ENCODE measurements at places on chromosomes 4 and X. TPM values are rescaled to one million over a fixed set of nuclear protein-coding genes. Genes with fewer than 3 reads are reported as not detected.

- DNase-seq: no peak
Observed at GRCh38 chr4:88204882-88205281, 46.4 kb upstream of the ABCG2 start.

DNA sequence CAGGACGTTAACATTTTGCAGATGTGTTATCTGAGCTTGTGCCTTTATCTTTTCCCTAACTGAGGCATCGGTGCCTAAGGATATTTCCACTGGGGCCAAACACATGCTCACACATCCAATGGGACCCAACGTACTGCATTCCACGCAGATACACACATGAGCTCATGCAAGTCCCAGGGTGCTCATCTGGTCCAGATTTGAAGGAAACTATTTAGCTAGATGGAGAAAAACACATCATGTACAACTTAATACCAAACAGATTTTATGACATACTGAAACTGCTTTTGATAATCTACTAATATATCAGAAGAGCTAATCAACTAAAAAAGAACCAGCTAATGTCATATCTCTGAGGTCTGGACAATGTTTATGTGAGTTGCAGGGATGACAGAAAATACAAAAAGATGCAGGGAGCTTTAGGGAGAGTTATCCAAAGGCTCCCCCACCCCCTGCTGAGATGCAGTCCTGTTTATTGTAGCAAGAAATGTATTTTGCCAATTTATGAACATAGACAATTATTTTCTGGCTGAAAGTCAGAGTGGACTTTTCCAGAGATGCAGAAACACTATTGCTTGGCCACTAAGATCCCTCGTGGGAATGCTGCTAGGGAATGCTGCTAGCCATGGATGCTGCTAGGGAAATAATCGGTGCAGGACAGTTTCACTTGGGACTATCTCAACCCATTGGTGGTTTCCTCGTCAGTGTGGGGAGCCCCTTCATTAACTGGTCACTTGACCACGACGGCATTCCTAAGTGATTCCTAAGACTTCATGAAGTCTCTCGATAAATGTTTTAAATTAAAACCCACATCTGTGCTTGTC lies 172.8 kb downstream of the SMIM20 start:
- DNase-seq: no peak

- DNase-seq: no peak
Observed at GRCh38 chrX:107541244-107541643, 87.1 kb upstream of the PRPS1 start.

DNA sequence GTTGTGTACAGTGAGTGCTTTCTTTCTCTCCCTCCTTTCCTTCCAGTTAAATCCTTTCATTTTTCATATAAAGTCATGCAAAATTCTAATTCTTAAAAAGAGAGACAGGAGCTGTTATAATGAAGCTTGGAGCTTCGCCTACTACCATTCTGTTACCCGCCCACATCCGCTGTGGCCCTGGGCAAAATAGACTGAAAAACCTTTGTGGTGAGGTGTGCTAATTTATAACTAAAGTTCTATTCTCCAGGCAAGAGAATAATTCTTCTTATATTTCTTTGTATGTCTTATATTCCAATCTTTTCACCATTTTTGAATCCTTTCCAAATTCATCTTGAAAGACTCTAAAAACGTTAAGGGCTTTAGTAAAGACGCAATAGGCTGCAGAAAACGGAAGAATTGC lies 7.0 kb downstream of the QRFPR start:
- DNase-seq: no peak

- no peak for DNase-seq
Observed at GRCh38 chrX:65451663-65452062, 82.9 kb downstream of the LAS1L start.

GRCh38 chr4:38716256-38716655 lies 52.3 kb downstream of the KLF3 start:
- no peak for DNase-seq

- no peak for DNase-seq
Observed at GRCh38 chr4:75995727-75996126, 5.0 kb upstream of the SDAD1 start.

GRCh38 chr4:150769248-150769647 lies 187.3 kb downstream of the MAB21L2 start:
- no peak for DNase-seq

GRCh38 chr4:52358883-52359321 lies 300.2 kb downstream of the USP46 start:
- DNase-seq: no peak

The RHOXF2B gene
- not detected for total RNA-seq

The PHKA1 gene
- total RNA-seq: 5.6 TPM
